ENCODE measurements at places on chromosomes 16 and 17.

DNA sequence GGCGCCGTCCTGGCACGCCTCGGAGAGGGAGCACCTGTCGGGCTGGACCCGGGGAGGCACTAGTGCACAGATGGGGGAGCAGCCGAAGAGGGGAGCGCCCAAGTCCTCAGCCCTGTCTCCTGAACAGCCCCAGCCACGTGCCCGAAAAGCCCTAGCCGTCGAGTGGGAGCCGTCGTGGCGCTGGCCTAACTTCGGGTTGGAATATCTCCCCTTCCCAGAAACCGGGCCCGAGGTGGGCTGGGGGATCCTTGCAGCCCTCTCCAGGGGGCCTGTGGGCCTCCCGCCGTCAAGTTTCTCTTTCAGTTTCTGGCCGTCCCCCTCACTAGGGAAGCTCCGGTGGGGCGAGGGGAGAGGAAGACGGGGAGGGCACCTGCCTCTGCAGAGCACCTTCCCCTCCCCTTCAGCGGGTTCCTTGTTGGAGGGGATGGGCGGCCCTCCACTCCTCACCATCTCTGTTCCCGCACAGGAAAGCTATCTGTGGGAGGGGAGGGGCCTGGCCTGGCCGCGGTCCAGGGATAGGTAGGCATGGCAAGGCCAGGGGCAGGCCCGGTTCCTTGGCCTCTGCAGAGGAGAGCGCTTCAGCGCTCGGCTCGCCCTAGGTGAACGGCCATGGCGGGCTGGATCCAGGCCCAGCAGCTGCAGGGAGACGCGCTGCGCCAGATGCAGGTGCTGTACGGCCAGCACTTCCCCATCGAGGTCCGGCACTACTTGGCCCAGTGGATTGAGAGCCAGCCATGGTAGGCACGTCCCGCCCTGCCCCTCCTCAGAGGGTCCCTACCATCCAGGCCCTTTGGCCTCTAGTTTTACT lies 709 bp downstream of the STAT5A start:
- DNase-seq, result no peak

DNA sequence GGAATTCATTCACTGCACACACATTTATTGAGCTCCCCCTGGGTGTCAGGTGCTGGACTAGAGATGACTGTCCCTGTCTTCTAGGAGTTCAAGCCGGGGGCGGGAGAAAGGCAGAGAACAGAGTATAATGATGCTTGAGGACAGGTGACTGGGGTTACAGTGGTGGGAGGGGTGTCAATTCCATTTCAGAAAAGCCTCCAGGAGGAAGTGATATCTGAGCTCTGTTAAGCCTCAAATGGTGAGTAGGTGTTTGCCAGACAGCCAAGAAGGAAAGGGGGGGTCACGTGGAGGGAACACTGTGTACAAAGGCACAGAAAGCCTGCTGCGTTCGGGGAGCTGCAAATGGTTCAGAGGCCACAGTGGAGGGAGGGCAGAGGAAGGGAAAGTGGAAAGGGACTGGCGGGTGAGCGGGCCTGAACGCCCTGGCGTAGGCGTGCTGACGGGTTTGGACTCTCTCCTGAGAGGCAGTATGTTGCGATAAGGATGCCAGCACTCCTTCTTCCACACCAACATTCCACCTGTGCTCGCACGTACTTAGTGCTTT lies 9.7 kb upstream of the NXPH3 start:
- no peak for DNase-seq

- DNase-seq, result no peak
Observed at GRCh38 chr17:18950346-18950745, 1.6 kb upstream of the SLC5A10 start.

GRCh38 chr16:19105891-19106624 lies 7.7 kb upstream of the ITPRIPL2 start:
- DNase-seq, result no peak

GRCh38 chr17:65656390-65657250 lies 95.2 kb upstream of the AXIN2 start:
- DNase-seq, result no peak

Measured in T-helper 17 cell (primary cell).